Activated naive CD4-positive, alpha-beta T cell (primary cell): ENCODE measurements at places on chromosomes 6 and 20.

GRCh38 chr6:148999501-148999900, 252.7 kb downstream of the UST start:
- DNase-seq: no peak

GRCh38 chr6:33297406-33297955, 1.3 kb downstream of the RGL2 start:
- no peak for DNase-seq

DNA sequence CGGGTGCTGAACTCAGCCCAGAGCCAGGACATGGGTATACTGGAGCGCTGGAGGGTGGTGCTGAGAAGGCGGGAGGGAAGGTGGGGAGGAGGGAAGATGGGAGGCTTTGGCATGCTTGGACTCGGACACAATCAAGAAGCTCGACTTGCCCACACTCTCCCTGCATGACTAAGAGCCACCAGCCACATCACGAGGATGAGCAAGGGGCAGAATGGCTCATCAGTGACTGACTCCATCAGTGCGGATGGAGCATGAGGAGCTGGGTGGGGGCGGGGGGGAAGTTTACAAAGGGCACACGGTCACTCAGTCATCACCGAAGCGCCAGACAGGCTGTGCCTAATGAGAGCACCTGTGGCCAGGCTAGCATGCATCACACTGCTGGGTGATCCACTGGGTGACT, 222.8 kb downstream of the KIF16B start:
- no peak for DNase-seq

- DNase-seq: no peak
Observed at GRCh38 chr6:6905961-6906518, 201.7 kb upstream of the RREB1 start.

- no peak for DNase-seq
Observed at GRCh38 chr6:150334790-150335783, 33.7 kb upstream of the IYD start.

GRCh38 chr6:27795697-27796494, 116.3 kb downstream of the OR2B2 start:
- DNase-seq: no peak

GRCh38 chr6:110180228-110181008, at the start of gene CDC40:
CDC40 (plus strand) TSS chr6:110180427; CDS start chr6:110180445, 18 bp downstream.
- peak; percentile 5 for DNase-seq
